ENCODE measurements at places on chromosomes 5 and 9. TPM values are rescaled to one million over a fixed set of nuclear protein-coding genes. Genes with fewer than 3 reads are reported as not detected.

- DNase-seq, result no peak
Observed at GRCh38 chr9:111483439-111483857, 735 bp downstream of the ECPAS start.

- no peak for DNase-seq
Observed at GRCh38 chr9:77943057-77943456, 88.6 kb downstream of the GNAQ start.

GRCh38 chr9:100425758-100426157 lies 1.2 kb upstream of the MSANTD3 start:
- no peak for DNase-seq

GRCh38 chr5:136192526-136193321 lies at the start of gene SMIM32:
Gene SMIM32 (minus strand): TSS chr5:136193162. CDS start chr5:136192524, 638 bp downstream.
- no peak for DNase-seq

DNA sequence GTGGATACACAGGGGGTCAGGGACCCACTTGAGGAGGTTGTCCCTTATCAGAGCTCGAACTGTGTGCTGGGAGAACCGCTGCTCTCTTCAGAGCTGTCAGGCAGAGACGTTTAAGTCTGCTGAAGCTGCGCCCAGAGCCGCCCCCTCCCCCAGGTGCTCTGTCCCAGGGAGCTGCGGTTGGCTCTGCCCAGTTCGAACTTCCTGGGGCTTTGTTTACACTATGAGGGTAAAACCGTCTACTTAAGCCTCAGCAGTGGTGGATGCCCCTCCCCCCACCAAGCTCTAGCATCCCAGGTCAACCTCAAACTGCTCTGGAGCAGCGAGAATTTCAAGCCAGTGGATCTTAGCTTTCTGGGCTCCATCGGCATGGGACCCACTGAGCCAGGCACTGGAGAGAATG lies 15.9 kb downstream of the SRD5A1 start:
- no peak for DNase-seq

- DNase-seq, result no peak
Observed at GRCh38 chr9:84709056-84709455, 39.5 kb downstream of the NTRK2 start.

- no peak for DNase-seq
Observed at GRCh38 chr5:154478224-154478565, at the start of gene HAND1. Gene HAND1 (minus strand): TSS chr5:154478227. CDS start chr5:154478008, 219 bp downstream.

GRCh38 chr5:133889271-133889905 lies 79.0 kb downstream of the C5orf15 start:
- DNase-seq, result no peak

DNA sequence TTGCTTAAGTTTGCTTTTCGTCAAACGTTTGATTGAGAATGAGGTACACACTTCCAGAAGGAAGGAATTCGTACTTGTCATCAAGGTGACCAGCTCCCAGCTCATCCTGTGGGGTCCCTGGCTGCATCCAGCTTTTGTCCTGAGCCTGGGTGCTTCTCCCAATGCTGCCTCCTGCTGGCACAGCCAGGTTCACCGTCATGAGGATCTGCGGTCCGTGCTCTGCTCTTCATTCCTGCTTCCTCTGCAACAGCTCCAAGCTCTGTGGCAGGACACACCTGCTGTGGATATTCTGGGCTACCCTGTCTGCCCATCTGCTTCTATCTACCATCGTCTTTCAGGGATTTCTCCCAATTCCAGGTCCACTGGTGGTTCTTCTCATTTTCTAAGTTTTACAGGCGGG lies 13.3 kb upstream of the UBE2QL1 start:
- no peak for DNase-seq

DNA sequence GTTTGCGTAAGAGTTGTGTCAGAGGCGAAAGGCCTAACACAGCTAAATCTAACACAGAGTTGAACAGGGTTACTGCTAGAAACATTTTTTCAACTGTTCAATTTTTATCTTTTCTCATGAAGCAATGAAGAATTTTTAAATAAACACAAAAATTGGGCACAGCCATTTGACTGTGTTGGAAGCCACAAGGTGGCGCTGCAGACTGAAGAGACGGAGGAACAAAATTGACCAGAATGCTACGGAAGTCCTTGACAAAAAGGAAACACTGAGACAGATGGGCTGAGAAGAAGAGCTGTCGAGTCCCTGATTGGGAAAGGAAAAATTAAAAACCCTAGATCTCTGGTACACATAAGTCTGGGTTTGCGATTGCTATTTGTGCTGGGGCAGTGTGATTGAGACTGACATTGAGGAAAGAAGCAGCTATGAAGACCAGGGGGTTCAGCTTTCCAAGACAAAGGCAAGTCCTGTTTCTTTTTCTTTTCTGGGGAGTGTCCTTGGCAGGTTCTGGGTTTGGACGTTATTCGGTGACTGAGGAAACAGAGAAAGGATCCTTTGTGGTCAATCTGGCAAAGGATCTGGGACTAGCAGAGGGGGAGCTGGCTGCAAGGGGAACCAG lies at the start of gene PCDHB9:
TSS of gene PCDHB9 (plus strand) at position 265 of the 616 bp plus-strand sequence. CDS start at position 423, 158 bp downstream.
- DNase-seq, result peak; percentile 6

DNA sequence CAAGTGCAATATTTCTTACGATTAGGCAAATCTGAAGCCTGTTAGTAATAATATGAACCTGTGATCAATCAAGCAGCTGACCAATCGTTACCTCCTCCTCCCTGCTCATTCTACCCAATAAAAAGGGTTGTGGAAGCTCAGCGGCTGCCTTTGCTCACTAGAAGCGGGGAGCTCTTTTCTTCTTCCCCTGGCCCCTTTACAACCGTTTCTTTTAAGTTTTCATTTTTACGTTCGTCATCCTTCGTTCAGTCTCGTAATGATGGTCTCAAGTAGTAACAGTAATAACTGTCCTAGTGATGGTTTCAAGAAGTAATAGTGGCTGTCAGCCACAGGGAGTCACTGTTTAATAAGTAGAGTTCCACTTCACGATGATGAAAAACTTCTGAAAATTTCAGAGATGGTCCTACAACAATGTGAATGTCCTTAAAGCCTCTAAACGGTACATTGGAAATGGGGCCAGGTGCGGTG lies 6.2 kb downstream of the UGT3A2 start:
- no peak for DNase-seq

DNA sequence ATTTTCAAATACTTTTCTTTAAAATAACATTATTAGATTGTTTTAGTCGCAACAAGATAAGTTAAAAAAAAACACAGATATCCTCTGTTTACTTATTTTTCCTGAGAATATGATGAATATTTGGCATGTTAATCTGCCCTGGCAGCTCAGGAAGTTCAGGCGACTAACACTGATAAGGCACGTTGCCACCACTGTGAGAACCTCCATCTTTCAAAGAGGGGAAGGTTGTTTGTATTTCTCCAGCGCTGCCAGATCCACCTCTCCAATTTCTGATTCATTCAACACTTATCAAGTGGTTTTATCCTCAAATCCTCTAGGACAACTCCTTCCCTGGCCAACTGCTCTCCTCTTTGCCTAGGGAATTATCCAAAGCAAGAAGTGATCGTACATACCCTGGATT lies 21.8 kb downstream of the CTNNAL1 start:
- no peak for DNase-seq

DNA sequence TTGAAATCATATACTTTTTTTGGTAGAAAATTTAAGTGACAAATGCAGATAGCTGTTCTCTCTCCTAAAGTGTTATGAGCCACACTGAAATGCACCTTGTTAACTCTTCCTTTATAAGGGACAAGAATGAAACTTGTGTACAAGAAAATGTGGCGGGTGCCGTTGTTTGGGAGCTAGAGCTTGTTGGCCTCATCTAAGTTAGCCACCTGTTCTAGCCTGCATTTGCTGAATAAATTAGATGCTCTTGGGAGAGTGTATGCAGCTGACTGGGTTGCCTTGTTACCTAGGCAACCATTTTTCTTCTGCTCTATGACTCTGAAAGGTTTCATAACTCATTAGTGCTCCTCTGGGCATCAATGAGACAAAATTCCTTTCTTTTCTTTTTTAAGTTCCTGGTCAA lies 174.3 kb downstream of the TAF11L14 start:
- no peak for DNase-seq

DNA sequence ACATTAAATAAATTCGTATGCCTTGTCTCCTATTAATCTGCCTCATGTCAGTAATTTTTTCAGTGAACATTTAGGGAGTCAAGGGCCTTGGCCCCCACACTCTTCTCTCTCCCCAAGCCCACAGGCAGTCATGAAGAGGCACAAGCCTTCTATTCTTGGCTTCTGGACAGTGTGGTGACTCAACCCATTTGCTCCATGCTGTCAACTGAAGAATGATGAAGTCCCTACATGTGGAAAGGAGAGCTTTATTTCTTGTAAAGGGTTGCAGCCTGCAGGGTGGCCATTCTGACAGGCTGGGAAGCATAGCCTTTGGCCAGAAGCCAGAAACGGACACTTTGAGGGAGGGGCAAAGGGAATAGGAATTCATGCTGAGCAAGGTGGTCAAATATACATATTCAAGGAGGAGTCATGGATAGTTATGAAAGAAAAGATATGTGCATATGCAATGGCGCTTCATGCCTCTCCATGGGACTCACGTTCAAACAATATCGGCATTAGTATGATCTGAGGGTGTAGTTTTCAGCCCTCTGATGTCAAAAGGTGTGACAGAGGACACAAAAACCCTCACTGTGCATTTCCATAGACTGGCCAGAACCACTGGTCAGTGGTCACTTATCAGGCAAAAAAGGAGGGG lies 31.3 kb downstream of the ANKRA2 start:
- no peak for DNase-seq

- DNase-seq, result no peak
Observed at GRCh38 chr5:77010243-77010642, 20.0 kb upstream of the AGGF1 start.

GRCh38 chr9:12954441-12954840 lies 179.6 kb downstream of the LURAP1L start:
- DNase-seq, result no peak

DNA sequence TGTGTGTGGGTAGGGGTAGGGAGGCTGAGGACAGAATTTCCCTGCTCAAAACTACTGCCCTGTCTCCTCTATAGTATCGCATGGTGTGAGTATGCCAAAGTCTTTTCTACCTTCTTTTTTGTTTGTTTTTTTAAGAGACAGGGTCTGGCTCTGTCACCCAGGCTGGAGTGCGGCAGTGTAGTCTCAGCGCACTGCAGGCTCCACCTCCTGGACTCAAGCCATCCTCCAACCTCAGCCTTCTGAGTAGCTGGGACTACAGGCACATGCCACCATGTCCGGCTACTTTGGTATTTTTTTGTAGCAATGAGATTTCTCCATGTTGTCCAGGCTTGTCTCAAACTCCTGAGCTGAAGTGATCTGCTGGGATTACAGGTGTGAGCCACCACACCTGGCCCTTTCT lies 2.5 kb downstream of the SRP19 start:
- DNase-seq, result no peak

- no peak for DNase-seq
Observed at GRCh38 chr5:35354751-35355150, 124.5 kb upstream of the PRLR start.

- DNase-seq, result no peak
Observed at GRCh38 chr5:143140492-143141203, 262.8 kb downstream of the NR3C1 start.

GRCh38 chr5:172441262-172441751 lies 13.0 kb downstream of the SH3PXD2B start:
- no peak for DNase-seq

GRCh38 chr5:6801236-6801635 lies 88.0 kb downstream of the TENT4A start:
- DNase-seq, result no peak

DNA sequence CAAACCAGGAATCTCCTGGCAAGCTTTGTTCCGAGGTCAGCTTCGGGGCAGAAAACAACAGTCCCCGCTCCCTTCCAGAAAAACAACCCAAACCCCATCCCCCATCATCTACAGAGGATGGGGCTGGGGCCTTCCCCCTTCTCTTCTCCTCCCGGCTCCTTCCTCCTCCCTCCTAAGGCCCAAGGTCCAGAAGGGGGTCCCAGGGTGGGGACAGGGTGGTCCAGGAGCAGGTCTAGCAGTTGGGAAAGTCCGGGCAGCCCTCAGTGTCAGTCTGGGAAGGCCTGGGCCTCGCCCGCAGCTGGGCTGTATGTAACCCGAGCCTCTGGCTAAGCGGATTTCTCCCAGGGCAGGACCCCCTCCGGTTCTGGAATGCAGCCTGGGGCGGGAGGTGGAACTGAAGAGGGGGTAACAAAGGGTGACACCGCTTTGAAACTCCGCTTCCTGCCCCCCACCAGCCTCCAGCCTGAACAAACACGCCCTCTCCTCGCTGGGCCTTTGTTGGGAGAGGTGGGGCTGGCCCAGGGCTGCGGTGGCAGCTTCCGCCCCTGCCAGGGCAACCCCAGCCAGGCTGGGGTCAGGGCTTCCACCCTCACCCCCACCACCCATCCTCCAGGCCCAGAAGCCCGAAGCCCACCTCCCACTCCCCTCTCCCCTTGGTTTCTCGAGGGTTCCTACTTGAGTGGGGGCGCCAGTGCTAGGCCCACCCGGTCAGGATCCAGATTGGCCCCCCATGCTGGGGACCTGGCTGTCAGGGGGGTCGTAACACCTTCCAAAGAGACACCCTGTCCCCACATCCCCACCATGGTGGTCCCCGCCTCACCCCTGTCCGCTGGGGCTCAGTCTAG lies 63.5 kb downstream of the C9orf50 start:
- no peak for DNase-seq

DNA sequence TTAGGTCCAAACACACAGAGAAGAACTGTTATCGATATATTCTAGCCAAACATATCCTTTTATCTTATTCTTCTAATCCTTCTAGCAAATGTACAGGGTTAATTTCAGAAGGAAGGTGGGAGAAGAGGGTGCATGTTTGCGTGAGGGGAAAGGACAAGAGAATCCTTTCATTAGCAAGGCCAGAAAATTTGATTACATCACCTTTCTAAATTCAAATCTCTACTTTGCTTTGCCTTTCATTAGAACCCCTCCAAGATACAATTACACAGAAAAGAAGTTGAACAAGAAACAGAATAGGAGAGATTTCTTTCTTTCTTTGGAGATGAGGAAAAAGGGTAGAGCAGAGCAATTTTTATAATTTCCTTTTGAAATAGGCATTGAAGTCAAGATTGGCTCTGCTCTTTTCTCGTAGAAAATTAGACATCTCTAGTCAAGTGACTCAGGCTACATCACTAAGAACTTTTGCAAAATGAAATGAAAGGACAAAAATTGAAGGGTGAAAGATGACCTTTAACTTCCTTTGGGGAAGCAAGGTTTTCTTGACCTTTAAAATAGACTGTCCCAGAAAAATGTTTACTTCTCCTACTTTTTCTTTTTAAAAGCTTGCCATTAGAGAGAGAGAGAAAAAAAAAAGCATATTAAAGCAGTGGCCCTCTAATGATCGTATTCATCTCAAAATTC lies 81.2 kb downstream of the TTLL11 start:
- no peak for DNase-seq

- no peak for DNase-seq
Observed at GRCh38 chr5:24805230-24805629, 160.5 kb upstream of the CDH10 start.

ACSL6 gene
- polyA plus RNA-seq, result not detected

LOX gene
- not detected for polyA plus RNA-seq

C5orf58 gene
- polyA plus RNA-seq, result not detected

C9orf153 gene
- 0.18 TPM for polyA plus RNA-seq

HMGCR gene
- 15.8 TPM for polyA plus RNA-seq

IL13 gene
- not detected for polyA plus RNA-seq
